Heart right ventricle (tissue), 16 donors: ENCODE measurements at places on chromosomes 6 and 20. TPM values are rescaled to one million over a fixed set of nuclear protein-coding genes. Genes with fewer than 3 reads are reported as not detected.

Gene FBXO30
- polyA plus RNA-seq: 8.2 TPM

Gene TPX2
- 0.72 TPM for polyA plus RNA-seq

Gene TXLNB
- polyA plus RNA-seq: 6.2 TPM

Gene C6orf118
- polyA plus RNA-seq: not detected

Gene CD93
- 24.9 TPM for polyA plus RNA-seq

Gene TPBG
- 3.1 TPM for polyA plus RNA-seq
